Amniotic stem cell (primary cell): ENCODE measurements at places on chromosomes 7 and 10.
A peak's percentile ranks its signal among the peaks of the same experiment; 100 is the strongest.

- no peak for DNase-seq
Measured at GRCh38 chr10:106436123-106436715, 728.3 kb downstream of the SORCS1 start.

GRCh38 chr7:47696152-47696710 lies 114.3 kb upstream of the TNS3 start:
- no peak for DNase-seq

GRCh38 chr7:77316219-77316978 lies 99.8 kb downstream of the GSAP start:
- no peak for DNase-seq

- no peak for DNase-seq
Measured at GRCh38 chr10:20858292-20859124, 38.6 kb downstream of the NEBL start.

GRCh38 chr10:13614530-13615332 lies 28.0 kb downstream of the PRPF18 start:
- DNase-seq: peak; percentile 49

DNA sequence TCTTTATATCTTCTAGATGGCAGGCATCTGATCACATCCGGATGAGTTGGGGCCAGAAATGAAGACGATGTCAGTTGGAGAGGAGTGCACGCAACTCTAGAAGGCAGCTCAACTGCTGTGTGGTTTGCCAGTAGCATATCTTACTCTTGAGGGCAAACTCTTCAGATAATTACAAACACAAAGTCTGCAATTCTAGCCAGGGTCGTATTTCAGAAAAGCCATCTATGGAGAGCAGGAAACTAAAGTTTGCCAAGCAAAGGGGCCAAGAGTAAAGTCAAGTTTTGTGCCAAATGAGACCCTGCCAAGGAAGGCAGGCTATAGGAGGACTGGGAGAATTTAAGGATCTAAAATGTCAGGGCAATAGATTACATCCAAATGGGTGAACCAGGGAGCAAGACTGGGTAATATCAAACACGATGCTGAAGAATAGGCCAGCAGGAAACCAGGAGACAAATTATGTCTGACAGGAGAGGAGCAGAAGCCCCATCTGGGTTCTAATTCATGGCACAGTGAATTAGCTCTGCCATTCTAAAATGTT lies 312.5 kb upstream of the SEMA3C start:
- no peak for DNase-seq

GRCh38 chr10:42987121-42987541 lies 89.7 kb upstream of the RET start:
- no peak for DNase-seq

DNA sequence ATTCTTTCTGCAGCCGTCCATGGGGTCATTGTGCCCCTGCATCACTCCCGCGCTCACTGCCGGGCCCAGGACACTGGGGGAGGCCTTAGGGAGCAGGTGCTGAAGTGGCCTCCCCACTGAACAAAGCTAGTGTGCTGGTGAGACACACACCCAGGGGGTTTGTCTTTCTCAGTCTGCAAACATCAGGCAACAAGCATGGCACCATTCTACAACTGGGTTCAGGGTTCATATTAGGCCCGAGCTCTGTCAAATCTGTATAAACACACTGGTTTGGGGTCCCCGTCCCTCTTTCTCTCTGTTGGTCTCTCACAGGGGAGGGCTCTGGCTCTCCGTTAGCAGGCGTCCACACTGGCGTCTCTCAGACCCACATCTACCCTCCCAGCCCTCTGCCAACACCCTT lies 11.1 kb upstream of the PPP2R2D start:
- DNase-seq: no peak

DNA sequence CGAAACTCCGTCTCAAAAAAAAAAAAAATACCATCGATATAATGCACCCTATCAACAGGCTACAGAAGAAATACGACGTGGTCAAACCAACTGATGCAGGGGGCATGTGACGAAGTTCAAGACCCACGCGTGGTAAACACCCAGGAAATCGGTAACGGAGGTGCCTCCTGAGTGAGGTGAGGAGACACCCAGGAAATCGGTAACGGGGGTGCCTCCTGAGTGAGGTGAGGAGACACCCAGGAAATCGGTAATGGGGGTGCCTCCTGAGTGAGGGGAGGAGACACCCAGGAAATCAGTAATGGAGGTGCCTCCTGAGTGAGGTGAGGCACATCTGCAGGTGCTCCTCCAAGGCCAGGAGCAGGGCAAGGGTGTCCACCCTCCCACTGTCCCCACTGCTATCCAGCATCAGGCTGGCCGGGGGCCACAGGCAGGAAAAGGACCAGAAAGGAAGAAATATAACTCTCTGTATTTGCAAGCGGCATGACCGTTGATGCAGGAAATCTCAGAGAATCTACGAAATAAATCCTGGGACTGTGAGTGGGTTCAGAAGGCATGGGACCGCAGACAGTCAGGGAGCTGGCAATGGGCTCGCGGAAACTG lies 10.7 kb upstream of the GPR146 start:
- no peak for DNase-seq

- no peak for DNase-seq
Measured at GRCh38 chr10:123019941-123020703, 11.3 kb downstream of the ACADSB start.
